Left renal cortex interstitium (tissue), 4 donors: ENCODE measurements at places on chromosomes 3 and 15. TPM values are rescaled to one million over a fixed set of nuclear protein-coding genes. Genes with fewer than 3 reads are reported as not detected.

GRCh38 chr15:94252906-94253491 lies 21.6 kb downstream of the MCTP2 start:
- DNase-seq = no peak

- DNase-seq = no peak
Measured at GRCh38 chr3:70342149-70342548, 29.7 kb upstream of the MDFIC2 start.

DNA sequence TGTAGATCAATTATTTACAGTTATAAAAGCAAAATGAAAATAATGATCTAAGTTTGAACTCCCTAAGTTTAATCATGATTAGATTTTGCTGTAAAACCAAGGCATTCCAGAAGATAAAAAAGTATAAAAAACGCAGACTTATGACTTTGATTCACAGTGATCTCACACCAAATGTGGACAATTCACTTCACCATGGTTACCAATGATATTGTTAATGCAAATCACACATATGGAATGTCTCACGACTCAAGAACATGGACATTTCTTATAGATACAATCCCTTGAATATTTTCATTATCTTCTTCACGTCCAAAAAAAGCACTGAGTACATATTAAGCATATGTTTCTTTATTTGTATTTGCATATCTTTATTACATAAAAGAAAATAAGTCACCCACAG lies 1054.2 kb downstream of the NAALADL2 start:
- no peak for DNase-seq

GRCh38 chr15:89364741-89365450 lies 30.3 kb upstream of the POLG start:
- DNase-seq = no peak

GRCh38 chr15:100918690-100919480 lies at the start of gene LRRK1:
LRRK1 (plus strand) TSS chr15:100919357; CDS start chr15:100924633, 5,276 bp downstream.
- DNase-seq = no peak

- DNase-seq = no peak
Measured at GRCh38 chr3:23546181-23546580, 259.6 kb upstream of the UBE2E1 start.

DNA sequence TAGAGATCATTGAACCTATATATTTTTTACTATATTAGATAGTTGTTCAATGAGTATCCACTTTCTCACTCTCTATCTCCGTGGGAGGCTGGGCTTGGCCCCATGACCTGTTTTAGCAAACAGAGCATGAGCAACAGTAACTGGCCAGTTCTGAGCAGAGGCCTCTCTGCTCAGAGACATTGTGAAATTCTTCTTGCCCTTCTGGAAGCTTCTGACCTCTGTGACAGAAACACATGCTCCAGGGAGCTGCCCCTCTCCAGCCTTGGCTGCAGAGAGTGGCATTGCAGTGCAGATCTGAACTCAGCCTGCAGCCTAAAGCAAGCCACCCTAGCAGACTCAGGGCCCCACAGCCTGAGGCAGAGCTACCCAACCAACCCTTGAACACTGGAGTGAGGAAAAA lies 20.5 kb downstream of the FAM240A start:
- DNase-seq = no peak

DNA sequence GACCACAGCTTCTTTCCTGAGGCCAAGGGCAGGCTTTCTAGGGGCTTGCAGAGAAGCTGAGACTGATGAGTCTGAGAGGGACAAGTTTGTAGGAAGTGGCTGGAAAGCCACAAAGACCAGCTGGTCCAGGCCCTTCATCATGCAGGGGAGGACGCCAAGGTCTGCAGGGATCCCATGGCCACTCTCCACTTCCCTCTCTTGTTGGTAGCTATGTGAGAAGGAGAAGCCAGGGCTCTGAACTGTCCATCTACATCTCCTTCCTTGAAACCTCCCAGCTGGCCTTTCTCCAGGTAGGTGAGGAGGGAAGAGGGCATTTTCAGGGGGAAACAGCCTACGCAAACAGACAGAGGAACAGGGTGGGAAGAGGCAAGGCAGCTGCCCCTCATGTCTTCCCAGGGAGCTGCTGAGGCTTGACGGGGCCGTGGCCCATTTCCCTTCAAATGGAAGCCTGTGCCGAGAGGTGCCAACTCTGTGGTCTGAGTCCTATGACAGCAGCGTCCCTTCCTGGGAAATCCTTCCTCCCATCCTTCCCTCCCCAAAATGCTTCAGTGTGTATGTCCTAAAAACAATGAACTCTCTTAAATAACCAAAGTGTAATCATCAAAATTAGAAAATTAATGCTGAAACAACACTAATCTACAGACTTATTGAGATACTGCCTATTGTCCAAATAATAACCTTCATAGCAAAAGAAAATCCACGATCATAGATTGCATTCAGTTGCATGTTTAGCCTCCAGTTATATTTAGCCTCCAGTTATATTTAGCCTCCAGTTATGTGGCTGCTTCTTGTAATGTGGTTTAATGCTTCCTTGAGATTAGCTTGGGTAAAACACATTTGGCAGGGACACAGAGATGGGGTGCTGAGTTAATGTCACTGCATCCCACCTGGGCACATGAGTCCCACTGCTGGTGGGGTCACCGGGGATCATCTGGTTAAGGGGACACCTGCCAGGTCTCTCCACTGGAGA lies 36.0 kb downstream of the GNB5 start:
- DNase-seq = no peak

DNA sequence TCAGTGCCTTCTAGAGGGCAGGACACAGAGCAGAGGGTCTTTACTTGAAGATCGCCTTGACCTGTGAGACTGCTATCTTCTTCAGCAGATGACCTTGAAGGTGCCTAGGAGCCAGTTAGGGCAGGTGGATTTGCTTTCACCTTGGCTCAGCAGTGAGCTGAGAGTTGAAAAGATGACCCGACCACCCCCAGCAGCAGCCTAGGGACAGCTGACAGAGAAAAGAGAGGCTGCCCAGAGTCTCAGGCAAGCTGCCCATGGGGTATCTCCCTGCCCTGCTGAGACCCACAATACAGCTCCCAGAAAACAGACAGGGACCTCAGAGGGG lies 453 bp upstream of the LTF start:
- no peak for DNase-seq

DNA sequence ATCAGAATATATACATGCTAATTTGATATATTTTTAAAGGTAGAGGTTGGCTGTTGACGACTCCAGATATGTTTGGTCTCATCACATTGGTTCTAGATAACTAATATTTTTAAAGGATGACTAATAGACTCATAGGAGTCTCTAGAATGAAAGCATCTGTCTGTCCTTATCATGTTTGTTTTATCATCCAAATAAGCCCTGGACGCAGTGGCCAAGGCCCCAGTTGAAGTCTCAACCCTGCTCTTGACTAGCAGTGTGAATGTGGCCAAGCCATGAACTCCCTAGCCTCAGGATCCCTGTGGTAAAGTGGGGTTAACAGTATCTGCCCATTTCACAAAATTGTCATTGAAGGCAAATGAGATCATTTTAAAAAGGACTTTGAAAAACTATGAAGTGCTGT lies 53.6 kb downstream of the ABHD2 start:
- DNase-seq = no peak

- no peak for DNase-seq
Measured at GRCh38 chr3:151278230-151278629, at the start of gene P2RY14. P2RY14 (minus strand) TSS chr3:151278542; CDS start chr3:151214316, 64,226 bp downstream.

- no peak for DNase-seq
Measured at GRCh38 chr3:115804713-115805119, 181.4 kb downstream of the GAP43 start.

DNA sequence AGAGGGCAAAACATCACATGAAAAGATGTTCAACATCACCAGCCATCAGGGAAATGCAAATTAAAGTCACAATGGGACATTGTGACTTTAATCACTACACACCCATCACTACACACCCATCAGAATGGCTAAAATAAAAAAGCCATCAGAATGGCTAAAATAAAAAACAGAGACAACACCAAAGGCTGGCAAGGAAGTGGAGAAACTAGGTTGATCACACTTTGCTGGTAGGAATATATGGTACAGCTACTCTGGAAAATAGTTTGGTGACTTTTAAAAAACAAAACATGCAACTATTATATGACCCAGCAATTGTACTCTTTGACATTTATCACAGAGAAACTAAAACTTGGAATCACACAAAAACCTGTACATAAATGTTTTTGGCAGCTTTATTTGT lies 15.1 kb upstream of the ABHD5 start:
- DNase-seq = no peak

- DNase-seq = no peak
Measured at GRCh38 chr15:27336676-27337075, 365.7 kb downstream of the GABRG3 start.

GRCh38 chr15:99906793-99907192 lies 173.6 kb upstream of the LYSMD4 start:
- no peak for DNase-seq

ZNF660 gene
- polyA plus RNA-seq = 11.0 TPM

TMEM158 gene
- polyA plus RNA-seq = 12.5 TPM

MESP2 gene
- 0.47 TPM for polyA plus RNA-seq

OIP5 gene
- polyA plus RNA-seq = 7.4 TPM

SEMA3G gene
- 35.3 TPM for polyA plus RNA-seq

GTF2A2 gene
- 119 TPM for polyA plus RNA-seq

SCN5A gene
- 1.1 TPM for polyA plus RNA-seq

PLSCR2 gene
- polyA plus RNA-seq = 0.57 TPM

TIPARP gene
- 21.5 TPM for polyA plus RNA-seq
